ENCODE measurements at places on chromosomes 4 and X.

- no peak for DNase-seq
Measured at GRCh38 chr4:76790377-76790776, 107.6 kb downstream of the SOWAHB start.

DNA sequence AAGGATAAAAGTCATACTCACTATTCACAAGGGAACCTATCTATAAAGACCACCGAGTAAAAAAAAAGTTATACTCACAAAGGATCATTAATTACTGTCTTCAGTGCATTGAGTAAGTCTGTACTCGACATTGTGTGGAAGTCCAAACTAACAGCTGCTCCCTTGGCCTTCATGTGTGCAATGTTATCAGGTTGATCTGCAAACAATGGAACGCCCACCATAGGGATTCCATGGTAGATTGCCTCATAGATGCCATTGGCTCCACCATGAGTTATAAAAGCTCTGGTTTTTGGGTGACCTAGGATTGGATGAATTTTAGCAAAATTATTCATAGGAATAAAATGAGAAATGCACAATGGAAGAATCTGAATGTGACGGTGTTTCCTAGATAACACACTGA lies 10.6 kb downstream of the UGT2B4 start:
- DNase-seq, result no peak

GRCh38 chr4:18689308-18690115 lies 668.0 kb upstream of the LCORL start:
- no peak for DNase-seq

DNA sequence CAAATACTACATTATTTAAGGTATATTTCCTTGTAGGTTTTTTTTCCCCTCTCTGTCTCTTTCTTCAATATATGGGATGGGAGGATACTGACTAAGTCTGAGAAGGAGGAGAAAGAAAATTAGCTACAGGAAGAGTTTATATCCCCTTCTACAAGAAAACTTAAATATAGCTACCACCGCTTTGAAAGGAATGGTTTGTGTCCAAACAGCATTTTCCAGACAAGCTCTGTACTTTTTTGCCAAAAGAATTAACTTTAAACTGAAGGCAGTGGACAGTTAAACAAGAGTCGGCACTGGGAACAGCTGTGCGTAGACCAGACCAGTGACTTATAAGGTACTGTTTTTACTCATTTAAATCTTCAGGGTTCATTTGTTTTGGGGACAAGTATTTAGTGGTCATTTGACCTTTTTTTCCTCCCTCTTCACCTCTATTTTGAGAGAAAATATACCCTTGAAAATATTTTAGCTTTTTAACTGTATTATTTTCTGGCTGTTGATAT lies 303.7 kb downstream of the ARHGAP24 start:
- no peak for DNase-seq

- DNase-seq, result no peak
Measured at GRCh38 chr4:136749989-136750388, 782.3 kb downstream of the PCDH18 start.

DNA sequence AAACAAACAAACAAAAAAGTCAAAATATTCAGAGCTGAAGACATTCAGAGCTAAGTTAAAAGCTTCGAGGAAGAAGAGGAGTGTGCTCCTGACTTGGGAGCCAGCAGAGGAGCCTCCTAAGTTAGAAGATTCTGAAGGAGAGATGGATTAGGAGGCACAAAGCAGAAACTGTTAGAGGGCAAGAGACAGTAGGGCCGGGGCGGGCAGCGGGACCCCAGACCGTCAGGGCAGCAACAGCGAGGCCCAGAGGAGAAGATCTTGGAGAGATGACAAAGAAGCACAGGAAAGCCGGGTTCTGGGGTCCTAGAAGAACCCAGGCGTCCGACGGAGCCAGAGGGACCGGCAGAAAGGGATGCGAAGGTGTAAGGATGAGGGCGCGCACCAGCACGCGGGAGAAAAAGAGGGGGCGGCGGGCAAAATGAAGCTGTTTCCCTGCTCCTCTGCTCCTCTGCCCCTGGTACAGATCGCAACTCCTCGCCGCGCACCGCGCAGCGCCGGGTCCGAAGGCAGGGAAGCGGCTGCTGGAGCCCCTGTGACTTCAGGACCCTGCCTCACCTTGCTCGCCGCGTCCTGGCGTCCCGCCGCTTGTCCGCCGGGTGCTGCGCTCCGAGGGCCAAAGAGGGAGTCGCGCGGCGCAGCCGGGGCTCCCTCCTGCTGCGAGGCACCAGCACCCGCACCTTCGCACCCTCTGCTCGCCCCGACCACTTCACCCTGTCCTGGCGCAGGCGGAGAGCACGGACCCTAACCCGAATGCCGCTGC lies 477 bp downstream of the KLHL13 start:
- no peak for DNase-seq

All from frontal cortex (tissue), 4 donors.